ENCODE measurements at places on chromosomes 7 and 10.

- DNase-seq, result no peak
Measured at GRCh38 chr7:29328045-29328444, 133.5 kb downstream of the CHN2 start.

- no peak for DNase-seq
Measured at GRCh38 chr10:96309628-96310320, 5.5 kb downstream of the DNTT start.

GRCh38 chr7:48388911-48389310, 217.7 kb downstream of the ABCA13 start:
- DNase-seq, result no peak

DNA sequence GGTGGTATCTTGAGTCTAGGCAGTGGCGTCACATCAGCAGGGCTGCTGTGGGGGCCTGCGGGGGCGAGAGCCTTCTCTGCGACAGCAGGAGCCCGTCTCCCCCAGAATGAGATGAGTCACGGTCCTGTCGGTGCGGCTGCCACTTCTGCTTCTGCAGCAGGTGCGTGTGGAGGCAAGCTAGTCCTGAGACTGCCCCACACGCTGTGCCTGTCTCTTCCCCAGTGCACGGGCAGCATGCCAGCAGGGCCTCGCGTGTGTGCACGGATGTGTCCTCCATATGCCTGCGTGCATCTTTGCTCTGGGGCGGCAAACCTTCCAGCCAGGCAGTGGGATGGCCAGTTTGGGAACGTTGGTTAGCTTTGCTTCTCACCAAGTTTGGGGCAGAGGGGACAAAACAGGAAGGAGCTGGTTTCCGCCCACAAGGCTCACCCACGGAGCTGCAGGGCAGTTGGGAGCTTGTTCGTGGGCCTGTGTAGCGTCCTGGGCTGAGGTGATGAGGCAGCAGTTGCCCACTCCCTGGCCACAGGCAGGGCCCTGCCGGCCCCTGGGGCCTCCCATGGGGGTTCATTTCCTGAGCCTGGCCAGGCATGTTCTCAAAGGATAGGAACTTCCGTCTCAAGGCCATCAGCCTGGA, 60.8 kb upstream of the PPIF start:
- DNase-seq, result peak; percentile 53

GRCh38 chr7:40746841-40747556, 612.2 kb downstream of the SUGCT start:
- DNase-seq, result no peak

- no peak for DNase-seq
Measured at GRCh38 chr10:122939133-122939855, 14.7 kb downstream of the C10orf88 start.

DNA sequence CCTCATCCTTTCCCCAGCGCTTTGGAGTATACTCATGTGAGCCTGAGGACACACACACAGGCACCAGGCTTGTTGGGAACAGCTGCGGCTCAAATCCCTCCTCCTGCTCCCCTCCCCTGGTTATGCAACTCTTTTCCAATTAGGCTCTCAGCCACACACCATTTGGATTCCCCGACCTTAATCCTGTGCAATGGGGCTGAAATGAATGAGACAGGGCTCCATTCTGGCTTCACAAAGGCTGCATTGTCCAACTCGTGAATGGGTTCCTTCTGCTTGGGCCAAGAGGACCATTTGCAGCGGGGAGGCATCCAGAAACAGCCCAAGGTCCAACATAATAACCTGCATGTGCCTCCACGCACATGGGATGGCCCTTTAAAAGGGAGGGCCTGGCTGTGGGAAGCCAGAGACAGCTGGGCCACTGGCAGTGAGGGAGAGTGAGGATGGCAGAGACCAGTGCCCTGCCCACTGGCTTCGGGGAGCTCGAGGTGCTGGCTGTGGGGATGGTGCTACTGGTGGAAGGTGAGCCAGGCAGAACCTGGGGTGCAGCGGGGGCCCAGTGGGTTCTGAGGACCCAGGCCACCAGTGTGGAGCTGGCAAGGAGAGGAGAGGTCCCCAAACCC, at the start of gene RGR:
Gene RGR, plus strand, starts transcription at position 403 of the 620 bp plus-strand sequence. Its CDS starts 38 bp downstream, at position 441.
- DNase-seq, result no peak

DNA sequence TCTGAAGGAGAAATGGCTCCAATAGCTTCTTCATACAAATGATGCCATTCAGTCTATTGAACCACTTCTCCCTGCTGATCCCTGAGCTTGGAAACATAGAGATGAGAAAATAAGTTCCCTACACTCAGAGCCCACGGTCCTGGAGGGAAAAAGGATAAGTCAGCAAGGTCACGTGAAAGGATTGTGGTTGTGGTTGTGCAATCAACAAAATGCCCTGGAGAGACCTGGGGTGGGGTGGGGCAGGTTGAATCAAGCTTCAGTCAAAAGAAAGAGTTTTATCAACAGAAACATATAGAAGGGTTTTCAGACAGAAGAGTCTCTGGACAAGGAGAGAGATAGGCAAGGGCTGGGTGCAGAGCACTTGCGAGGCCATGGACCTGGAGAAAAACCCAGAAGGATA, 30.1 kb downstream of the C10orf90 start:
- DNase-seq, result no peak

- DNase-seq, result no peak
Measured at GRCh38 chr10:124318811-124319210, 99.9 kb downstream of the OAT start.

- DNase-seq, result peak; percentile 34
Measured at GRCh38 chr7:155198901-155199845, 98.5 kb upstream of the INSIG1 start.

GRCh38 chr7:112192236-112193154, 13.7 kb downstream of the DOCK4 start:
- no peak for DNase-seq

DNA sequence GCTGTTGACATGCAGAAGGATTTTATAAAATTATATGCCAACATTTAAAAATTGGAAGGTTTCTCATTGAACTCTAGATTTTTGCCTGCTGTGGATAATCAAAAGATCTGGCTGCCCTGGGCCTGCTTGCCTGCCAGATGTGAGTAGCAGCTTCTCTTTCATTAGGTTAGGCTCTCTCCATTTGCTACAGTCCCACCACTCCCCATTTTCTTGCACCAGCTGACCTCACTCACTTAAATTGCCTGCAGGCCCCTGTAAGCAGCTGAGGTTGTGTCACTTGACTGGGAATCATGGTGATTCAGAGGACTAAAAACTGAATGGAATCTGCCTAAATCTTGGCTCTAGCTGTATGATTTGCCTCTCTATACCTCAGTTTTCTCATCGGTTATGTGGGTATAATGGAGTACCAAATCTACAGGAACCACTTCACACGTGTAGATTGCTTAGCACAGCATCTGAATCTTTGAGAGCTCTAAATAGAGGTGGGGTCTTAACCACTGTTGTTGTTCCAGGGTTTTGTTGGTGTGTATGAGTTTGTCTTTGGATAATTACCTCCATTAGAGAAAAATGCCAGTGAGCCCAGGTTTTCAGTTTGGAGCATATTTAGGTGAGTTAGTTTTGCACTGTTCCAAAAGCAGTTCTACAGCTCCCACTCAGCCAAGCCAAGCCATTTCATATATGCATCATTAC, 18.6 kb upstream of the RAPGEF5 start:
- DNase-seq, result no peak

DNA sequence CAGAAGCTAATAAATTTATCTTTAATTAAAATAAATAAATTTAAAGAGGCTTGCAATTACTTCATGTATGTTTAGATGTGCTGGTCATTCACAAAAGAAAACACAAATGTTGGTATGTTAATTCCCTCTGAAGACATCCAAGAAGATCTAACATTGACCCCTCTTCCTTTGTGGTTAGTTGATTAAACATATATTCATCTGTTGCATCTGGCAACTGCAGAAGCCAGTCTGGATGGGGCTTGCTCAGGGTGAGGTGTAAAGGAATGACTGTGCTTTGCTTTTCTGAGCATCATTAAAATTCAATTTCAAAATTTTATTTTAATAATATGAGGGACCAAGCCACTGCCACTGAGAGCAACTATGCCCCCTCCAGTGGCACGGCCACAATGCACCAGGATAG, 36.4 kb upstream of the FERD3L start:
- no peak for DNase-seq

- DNase-seq, result no peak
Measured at GRCh38 chr10:131869344-131869743, 31.5 kb upstream of the PPP2R2D start.

- DNase-seq, result no peak
Measured at GRCh38 chr10:58806970-58807628, 294.4 kb downstream of the BICC1 start.

DNA sequence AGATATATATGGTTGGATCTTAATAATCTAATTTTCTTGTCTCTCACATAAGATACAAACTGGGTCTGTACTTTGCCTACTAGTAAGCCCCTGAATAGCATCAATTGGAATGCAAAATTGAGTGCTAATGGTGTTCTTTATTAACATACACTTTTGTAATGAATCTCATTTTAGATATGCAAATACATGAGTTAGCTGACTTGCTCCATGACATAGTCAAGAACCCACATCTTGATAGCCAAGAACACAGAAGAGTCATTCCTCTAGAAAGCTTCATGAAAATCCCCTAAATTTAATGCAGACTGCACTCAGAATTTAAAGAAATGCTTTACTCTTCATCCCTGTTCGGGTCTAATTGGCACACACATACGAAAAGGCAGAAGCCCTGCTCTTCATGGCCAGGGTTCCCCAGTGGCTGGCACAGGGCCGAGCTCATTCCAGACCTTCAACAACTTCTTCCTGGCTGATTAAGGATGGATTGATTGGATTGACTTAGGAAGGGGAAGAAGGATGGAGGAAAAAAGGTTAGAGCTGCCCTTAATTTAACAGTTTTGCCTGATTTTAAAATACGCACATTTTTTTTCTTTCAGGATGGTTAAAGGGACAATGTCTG, 431.1 kb upstream of the KLF6 start:
- no peak for DNase-seq

- no peak for DNase-seq
Measured at GRCh38 chr10:36171556-36171952, 529.5 kb upstream of the FZD8 start.

DNA sequence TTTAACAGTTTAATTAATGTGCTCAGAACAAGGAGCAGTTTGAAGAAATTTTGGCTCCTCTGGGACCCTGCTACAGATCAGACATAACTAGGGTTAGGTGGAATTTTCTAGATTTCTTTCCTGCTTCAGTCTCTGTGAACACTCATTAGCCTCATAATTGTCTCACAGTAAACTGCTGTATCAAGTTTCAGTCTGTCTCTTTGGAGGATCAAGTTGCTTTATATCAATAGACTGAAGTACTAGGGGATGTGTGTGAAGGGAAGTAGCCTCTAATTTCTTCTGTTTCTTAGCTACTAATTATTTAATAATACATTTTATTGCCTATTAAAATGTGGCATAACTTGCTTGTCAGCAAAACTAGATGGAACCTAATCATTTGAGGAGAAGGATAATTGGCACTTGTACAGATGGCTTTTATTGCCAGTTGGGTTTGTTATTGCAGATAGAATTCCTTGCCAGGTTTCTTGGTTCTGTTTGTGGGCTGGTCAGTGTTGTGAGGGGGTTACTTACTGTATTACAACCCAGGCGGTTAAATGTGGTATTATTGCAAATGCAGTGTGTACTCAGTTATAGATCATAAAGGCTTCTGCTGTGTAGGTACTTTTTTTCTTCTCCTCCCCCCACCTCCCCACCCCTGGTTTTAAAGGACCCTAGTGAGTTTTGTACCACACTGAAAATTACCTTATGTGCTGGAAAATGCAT, 758.0 kb downstream of the AUTS2 start:
- no peak for DNase-seq

DNA sequence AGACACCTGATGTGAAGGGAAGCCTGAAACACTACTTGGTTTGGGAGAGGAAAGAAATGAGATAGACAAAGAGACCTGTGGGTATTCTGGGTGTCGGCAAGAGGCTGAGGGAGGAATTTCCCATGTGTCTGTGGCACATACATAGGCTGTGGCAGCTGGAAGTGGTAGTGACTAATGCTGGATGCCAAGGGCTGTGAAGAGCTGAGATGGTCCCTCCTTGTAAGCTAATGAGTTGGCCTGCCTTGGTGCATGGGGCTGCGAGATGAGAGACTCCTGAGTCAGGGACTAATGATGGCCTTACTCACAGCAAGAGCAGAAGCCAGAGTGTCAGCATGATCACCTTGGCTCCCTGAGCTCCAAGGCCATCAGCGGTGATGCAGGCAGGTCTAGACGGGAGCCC, 119.0 kb upstream of the EEPD1 start:
- no peak for DNase-seq

GRCh38 chr10:47256751-47257336, 43.2 kb upstream of the GDF10 start:
- no peak for DNase-seq

DNA sequence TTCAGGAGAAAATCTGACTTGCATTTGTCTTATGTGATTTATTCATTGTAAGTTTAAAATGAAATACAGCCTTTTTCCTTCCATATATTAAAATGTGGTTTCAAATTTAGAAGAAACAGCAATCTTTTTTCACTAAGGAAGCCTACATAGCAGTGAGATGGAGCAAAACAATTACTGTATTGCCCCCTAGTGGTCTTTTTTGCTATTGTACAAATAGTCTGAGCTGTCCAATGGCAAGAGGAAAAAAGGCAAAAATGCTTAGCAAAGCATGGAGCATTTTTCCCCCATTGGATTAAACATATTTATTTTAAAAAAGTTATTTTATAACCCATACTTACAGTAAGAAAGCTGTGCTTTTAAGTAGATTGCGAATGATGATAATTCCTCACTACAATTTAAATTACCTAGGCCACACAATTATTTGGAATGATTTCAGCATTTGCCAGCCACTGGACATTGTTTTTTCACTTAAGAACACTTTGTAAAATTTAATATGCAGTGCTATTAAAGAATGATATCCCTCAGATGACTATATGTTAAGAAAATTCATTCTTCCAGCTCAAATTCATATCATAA, 119.5 kb downstream of the CPED1 start:
- no peak for DNase-seq

- no peak for DNase-seq
Measured at GRCh38 chr7:28958980-28959347, 834 bp upstream of the TRIL start.

GRCh38 chr7:54960517-54960916, 58.3 kb upstream of the EGFR start:
- DNase-seq, result no peak

DNA sequence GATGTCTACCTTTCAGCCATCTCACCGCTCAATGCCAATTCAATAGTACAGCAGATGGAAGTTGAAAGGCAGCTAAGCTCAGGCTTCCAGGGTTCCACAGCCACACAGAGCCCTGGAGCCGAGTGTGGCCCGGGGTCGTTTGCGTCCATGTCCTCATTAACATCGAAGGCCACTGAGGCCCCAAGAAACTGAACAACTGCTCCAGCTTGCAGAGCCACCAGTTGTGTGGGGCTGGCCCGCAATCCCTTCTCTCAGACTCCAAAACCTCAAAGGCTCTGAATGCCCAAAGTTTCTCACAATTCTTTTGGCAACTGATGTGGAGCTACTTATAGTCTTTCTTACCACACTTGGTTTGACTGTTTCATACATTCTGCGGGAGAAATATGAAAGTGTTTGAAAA, 31.1 kb downstream of the NOD1 start:
- no peak for DNase-seq

- no peak for DNase-seq
Measured at GRCh38 chr7:149723082-149723767, 50.2 kb downstream of the ZNF467 start.

Measured in stimulated activated CD4-positive, alpha-beta T cell treated with anti-CD3 and anti-CD28 coated beads, TNF-alpha, amount 100 ng/mL, for 4 hours (primary cell).